ENCODE measurements at places on chromosomes 3 and 15.

GRCh38 chr3:10941972-10942371, 50.6 kb upstream of the SLC6A1 start:
- peak; percentile 28 for DNase-seq

DNA sequence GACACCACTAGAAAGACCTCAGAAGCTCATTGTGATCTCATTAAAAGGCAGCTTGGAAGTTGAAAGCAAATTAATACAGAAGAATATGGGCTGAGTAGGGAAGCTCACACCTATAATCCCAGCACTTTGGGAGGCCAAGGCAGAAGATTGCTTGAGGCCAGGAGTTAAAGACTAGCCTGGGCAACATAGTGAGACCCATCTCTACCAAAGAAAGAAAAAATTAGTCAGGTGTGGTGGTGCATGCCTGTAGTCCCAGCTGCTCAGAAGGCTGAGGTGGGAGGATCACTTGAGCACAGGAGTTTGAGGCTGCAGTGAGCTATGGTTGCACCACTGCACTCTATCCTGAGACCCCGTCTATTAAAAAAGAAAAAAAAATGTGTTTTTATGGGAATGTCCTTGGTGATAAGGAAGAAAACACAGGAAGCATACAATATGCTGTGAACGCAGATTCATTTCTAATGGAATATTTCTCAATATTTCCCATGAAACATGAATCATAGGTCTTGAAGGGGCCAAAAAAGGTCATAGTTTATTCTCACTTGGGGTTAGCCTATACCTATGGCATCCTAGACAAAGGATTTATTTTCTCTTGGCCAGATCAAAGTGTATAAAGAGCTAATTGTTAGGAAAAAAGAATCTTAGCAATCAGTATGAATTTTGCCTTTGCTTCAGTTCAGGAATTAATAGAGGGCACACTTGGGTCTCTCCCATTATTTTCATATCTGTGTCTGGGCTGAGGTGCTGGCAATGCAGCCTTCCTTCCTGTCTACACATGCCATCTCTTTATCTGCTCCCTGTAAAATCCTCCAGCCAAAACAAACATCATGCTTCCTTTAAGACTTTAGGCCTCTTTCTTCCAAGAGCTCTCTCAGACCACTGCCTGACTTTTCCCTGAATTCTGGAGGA, 98.2 kb downstream of the FNDC3B start:
- no peak for DNase-seq

DNA sequence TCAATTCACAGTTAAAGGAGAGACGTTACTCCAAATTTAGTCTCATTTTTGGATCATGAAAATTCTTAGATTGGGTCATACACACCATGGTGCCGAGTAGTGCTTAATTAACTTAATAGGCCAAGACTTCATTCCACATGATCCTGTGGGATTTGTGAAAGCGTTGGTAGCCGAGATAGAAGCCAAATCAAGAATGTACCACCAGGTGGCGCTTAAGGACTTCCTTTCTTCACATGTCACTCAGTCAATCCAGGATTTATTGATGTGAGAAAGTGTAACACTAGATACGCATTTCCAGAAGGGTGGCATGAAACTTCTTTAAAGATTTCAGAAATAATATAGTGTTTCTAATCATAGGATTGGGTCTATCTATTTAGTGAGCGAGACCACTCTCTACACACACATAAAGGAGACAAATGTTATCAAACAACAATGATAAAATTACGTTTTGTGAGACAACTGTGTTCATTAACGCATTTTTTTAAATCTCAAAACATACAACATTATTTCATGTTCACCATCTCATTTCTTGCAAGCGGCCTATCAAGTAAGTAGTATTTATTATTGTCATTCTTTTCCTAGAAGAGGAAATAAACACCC, 436.1 kb downstream of the CHL1 start:
- peak; percentile 80 for DNase-seq

DNA sequence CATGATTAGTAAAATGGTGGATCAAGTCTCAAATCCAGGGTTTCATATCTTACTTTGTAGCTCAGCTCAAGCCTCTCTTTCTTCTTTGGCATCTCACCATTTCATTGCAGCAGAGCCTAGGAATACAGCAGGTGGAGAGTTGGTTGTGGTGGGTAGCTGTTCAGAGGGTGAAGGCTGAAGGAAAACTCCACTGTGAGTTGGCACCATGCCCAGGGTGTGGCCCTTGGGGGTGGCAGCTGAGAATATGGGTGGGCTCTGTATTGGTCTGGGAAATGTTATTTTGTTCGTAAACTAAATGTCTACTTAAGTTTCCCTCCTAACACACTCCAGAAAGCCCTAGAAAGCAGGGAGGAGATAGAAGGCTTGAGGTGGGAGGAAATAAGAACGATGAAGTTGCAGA, 1.7 kb upstream of the MAP1A start:
- DNase-seq, result no peak

GRCh38 chr15:39720621-39721611, 61.7 kb downstream of the FSIP1 start:
- DNase-seq, result peak; percentile 66

GRCh38 chr15:51751697-51752683, 593 bp downstream of the TMOD2 start:
- DNase-seq, result peak; percentile 45

- DNase-seq, result no peak
Measured at GRCh38 chr3:156142702-156143101, 22.3 kb downstream of the KCNAB1 start.

DNA sequence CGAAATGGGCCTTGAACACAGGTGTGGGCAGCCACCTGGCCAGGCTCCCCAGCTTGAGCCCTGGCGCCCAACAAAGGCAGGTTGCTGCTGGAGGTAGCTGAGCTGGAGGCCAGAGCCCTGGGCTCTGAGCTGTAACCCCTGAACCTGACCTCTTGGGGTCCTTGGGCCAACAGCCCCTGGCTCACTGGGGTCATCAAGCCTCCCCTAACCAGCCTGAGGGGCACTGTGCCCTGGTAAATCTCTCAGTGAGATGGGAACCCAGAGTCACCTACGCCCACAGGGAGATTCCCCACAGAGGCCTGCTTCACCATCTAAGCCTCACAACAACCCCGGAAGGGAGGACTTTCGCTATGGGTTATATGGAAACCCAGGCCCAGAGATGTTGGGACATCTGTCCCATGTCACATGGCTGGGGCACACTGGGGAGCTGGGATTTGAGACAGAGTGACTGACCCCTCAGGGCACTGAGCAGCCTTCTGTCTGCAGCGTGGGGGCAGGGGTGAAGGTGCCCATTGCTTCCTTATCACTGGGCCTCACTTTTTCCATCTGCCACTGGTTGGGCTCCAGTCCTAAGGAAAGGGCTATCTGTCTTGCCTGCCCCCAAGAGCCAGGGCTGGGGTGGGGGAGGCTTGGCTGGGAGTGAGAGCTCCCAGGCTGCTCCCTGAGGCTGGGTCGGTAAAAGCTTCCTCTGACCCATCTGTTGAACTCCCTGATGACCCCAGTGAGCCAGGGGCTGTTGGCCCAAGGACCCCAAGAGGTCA, 59.1 kb downstream of the IQSEC1 start:
- peak; percentile 80 for DNase-seq

DNA sequence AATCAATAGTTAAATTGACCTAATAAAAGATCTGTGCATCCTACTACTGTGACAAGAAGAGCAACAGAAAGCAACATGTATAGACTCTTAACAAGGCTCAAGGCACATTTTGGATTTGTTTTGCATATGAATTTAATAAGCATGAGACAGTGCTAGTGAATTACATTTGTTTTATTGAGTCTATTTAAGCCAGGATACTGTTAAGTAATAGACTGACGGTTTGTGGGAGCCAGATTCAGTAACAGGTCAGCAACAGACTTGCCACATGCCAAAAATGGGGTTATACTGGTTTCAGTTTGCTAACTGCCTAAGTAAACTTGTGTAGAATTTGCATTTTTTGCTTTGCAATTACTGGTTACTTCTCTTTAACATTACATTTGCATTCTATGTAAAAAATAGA, 54.0 kb downstream of the MBNL1 start:
- peak; percentile 60 for DNase-seq

DNA sequence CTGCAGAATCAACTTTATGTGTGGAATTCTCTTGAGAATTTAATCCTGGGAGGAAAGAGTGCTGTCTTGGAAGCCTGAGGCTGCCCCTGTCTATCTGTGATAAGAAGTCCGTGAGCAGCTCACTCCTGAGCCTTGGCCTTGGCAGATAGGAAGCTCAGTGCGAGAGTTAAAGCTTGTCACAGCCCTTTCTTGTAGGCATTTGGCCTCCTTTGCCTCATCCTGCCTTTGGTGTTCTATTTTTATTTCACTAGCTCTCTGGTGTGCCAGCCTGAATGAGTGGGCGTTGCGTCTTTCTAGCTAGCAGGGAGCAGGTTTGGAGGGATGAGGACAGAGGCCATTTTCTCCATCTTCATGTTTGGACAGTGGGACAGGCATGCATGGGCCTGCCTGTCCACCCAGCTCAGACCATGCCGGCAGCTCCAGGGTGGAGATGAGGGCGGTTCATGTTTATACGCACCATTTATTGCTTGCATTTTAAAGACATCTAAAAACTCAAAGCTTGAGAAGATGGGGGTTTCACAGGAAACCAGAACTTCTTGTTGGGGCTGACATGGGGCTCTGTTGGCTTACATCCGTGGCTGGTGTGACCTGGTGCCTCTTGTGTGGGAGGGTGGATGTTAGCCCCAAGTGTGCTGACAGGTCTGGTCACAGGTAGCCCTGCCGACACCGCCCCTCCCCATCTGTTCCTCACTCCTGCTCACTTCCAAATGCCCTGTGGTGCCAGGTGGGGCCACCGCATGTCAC, 29.8 kb downstream of the IRAK2 start:
- DNase-seq, result peak; percentile 87

- DNase-seq, result no peak
Measured at GRCh38 chr3:108486941-108487340, 23.5 kb downstream of the MYH15 start.

DNA sequence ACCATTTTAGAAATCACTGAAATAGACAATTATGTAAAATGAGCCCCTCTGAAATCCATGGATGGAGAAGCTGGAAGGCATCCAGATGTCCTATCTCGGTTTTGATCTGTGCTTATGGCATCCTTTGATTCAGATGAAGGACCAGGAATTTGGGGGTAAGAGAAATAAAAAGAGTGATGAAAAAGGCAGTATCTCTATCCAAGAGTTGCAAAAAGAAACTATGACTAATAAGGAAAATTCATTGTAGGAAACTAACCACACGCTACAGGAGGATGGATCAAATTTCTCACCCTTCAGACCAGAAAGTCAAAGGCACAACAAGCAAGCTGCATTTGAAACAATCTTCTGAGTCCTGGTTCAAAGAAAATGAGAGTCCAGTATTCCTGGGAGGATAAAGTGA, 34.8 kb downstream of the SRGAP3 start:
- DNase-seq, result no peak

DNA sequence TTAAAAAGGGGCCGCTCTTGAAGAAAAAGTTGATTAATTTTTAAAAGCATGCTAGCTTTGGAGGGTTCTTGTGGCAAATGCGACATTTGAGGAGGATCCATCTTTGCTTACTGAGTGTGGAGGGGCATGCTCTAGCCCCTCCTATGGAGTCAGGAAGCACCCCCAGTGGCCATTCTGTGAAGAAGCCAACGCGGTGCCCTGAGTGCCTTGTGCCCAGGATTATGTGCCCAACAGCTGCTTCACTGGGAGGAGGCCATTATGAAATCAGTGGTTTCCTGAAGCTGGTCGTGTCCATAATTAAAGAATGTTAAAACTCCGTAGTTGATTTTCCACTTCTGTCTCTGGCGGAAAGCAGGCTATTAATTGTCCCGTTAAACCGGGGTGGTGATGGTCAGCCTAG, 69.1 kb upstream of the TNFAIP8L3 start:
- DNase-seq, result no peak

- DNase-seq, result no peak
Measured at GRCh38 chr3:135352213-135352612, 557.2 kb downstream of the EPHB1 start.

- DNase-seq, result no peak
Measured at GRCh38 chr3:4744405-4745234, 234.6 kb upstream of the BHLHE40 start.

GRCh38 chr3:33061782-33062181, 35.2 kb downstream of the GLB1 start:
- DNase-seq, result no peak

GRCh38 chr3:7667774-7668173, 806.9 kb downstream of the GRM7 start:
- no peak for DNase-seq

DNA sequence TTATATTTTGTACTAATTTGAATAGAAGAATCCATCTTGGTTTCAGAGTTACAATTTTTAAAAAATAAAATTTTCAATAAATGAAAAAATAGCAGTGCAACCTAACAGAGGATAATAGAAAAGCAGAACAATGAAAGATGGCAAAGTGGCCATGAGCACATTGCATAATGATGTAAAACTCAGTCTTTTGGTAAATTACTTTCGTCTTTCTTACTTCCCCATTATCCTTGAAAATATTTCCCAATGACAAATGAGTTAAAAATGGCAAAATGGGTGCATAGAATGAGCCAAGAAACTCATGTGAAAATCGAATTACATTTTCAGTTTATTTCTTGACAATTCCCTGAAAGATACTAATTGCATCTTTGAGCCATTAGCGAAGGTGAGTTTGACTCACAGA, 236.4 kb downstream of the CDIN1 start:
- DNase-seq, result no peak

DNA sequence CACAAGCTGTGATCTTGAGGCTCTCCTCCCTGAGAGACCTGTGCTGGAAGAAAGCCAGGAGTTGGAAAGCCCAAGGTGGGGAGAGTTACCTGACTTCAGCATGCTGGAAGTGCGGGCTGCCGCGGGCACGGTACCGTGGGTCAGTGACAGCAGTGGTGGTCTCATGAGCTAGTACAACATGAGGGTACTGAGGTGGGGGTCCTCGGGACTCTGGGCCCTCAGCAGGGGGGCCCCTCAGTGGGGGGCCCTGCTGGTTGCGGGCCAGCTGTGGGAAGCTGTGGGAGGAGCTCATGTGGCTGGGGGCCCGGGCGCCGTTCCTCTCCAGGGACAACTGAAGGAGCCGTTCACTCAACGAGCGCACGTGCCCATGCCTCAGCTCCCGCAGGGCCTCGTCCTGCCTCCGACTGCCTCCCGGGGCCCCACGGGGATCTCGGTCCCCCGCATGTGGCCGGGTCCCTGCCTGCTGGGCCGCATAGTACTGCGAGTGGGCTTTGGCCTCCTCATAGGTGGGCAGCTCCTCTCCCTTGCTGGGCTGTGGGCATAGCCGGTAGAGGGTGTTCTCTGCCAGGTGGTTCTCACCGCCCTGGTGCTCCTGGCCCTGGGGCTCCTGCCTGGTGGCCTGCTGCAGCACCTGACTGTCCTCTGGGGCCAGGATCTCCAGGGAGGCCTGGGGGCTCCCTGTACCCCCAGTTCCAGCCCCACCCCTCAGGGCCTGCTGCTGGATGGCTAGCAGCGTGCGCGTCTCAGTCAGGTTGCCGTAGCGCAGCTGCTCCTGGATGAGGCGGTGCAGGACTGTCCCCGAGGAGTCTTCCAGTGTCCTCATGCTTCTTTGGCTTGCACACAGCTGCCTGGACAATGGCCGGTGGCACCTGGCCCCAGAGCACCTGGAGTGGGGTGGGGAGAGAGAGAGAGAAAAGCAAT, 3.4 kb downstream of the AMOTL2 start:
- no peak for DNase-seq

- DNase-seq, result no peak
Measured at GRCh38 chr15:65088643-65089021, 12.1 kb downstream of the KBTBD13 start.

Measured in hematopoietic multipotent progenitor cell treated with erythropoietin and hydrocortisone succinate and interleukin-3 and kit ligand, for 6 days (in vitro differentiated cells).